ENCODE measurements at places on chromosomes 7 and 10.

DNA sequence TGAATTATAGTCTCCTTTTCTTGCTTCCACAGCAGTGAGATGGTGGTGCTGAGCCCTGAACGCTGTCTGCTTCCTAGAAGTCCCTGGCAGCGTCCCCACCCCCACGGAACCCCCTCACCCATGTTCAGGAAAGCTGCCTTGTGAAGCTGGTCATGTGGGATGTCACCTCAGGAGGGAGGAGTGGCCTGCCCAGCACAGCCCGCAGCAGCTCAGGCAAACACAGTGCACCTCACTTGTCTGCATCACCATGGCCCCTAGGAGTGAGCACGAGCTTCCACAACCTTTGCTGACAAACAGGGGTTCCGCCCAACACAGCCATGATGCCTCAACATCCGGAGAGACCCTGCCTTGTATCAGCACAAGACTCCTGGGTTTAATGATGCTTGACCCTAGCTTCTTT is 508.9 kb downstream of the RPS24 start:
- DNase-seq = no peak

- DNase-seq = no peak
Observed at GRCh38 chr10:24862589-24862988, 89.8 kb downstream of the PRTFDC1 start.

DNA sequence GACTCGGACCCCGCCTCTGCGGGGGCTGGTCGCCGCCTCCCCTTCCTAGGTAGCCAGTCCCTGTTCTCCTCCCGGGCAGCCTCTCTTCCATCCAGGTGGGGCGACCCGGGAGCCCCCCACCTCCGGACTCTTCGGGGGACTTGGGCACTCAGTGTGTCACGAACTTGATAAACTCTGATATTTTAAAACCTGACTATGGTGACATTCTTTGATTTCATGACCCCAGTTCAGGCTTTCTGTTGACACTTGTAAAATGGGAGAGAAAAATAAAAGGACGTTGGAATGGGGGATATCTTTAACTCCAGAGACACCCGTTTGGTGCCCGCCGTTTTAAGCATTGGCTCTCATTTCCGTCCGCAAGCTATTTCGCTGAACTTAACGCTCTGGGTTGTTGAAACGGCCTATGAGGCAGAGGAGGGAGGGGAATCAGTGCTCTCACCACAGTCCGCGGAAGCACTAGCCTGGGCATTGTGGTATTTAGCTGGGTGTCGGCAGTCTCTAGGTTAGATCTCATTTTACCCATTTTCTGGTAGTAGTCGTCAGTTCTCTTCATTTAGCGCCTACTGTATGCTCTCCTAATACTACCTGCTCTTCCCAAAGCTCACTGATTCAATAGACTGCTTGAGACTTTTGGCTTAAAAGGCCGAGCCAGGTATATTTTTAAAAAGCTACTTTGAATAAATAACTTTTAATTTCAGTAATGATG is 738 bp downstream of the VPS26A start:
- peak; percentile 42 for DNase-seq

DNA sequence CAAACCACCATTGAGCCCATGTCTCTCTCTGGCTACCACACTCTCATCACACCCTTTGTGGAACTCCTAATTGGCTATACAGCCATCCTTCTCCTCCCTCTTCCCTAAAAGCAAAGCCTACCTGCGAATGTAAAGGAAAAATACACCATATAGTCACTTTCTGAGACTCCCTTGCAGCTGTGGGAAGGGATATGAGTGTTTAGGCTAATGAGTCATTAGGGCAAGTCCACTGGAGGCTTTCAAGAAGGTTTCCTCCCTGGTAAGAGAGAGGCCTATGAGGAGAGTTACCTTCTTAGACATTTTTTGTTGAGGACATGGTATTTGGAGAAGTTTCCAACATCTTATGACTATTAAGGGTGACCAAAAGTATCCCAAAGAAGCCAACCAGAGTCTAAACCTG is 4.1 kb upstream of the TMEM243 start:
- no peak for DNase-seq

DNA sequence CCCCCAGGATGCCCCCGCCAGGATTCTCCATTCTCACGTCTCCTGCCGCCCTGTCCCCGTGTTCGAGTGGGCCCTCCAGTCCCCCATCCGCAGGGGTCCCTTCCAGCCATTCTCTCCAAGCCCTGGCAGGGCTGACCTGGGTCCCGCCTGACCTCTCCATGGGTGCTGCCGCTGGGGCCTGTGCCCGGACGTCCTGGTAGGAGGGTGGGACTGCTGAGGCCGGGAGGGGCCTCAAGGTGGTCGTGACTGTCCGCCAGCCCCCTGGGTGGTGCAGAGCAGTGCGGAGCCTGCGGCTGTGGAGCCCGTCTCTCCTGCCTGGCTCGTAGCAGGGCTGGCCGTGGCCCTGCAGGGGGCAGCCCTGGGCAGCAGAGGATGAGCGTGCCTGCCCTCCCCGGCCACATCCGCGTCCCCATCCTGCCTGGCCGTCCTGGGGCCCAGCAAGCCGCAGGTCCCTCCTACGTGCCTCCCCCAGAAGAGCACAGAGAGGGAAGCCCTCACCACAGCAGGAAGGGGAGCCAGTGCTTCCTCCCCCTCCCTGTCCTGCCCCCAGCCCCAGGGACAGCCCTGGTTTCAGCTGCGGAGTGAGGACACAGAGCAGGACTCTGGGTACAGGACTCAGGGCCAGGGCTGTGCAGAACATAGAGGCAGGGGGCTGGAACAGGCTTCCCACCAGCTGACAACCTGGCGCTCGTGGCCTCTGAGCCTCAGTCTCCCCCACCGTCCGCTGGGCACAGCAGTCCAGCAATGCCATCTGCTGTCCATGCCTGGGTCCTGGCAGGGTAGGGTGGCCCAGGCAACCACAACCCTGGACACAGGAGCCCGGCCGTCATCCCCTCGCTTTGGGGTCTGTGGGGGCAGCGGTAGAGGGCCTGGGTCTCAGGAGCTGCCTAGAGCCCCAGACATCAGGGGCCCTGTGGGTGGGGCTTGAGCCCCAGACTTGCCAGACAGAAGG is 1.5 kb upstream of the GRIFIN start:
- DNase-seq = peak; percentile 67

- DNase-seq = no peak
Observed at GRCh38 chr10:130160775-130161174, 24.6 kb downstream of the GLRX3 start.
